Left ventricle myocardium superior (tissue), 1 donor: ENCODE measurements at places on chromosomes 5 and 9. TPM values are rescaled to one million over a fixed set of nuclear protein-coding genes. Genes with fewer than 3 reads are reported as not detected.
A peak's percentile ranks its signal among the peaks of the same experiment; 100 is the strongest.

GRCh38 chr5:177146891-177147638 is 13.5 kb downstream of the NSD1 start:
- no peak for DNase-seq

DNA sequence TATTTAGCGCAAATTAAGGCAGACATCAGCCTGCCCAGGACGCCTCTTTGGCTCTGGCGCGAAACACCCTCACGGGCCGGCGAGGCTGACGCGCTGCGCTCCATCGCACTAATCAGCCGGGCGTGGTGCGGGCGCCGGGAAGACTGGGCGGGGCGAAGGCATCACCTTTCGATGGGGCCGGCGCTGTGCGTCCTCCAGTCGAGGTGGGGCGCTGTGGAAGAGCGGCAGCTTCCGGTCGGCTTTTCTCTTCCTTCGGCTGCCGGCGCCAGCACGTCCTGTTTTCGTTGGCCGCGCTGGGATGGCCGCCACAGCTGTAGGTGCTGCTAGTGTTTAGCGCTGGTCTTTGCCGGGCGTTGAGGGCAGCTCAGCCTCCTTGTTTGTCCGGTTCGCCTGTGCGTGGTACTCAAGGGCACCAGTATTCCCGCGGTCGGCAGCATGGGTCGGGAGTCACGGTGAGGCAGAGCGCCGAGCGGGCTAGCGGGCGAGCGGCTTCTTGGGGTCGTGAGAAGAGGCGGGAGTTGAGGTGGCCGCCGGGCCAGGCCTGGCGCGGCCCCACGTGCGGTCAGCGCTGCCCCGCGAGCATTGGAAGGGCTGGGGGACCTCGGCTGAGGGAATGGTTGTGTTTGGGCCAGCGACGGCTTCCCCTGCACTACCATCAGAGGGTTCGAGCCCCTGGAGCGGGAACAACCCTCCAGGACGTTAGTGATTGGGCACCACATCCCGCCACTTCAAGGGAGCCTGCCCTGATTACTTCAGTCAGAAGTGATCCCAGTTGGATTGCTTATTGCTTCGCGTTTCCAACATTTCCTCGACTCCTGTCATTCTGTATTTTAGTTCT is at the start of gene DDX46:
DDX46 (plus strand) TSS at position 276 of the 838 bp plus-strand sequence; CDS start at position 436, 160 bp downstream.
- DNase-seq: peak; percentile 95

Gene PAEP
- total RNA-seq: not detected

DNA sequence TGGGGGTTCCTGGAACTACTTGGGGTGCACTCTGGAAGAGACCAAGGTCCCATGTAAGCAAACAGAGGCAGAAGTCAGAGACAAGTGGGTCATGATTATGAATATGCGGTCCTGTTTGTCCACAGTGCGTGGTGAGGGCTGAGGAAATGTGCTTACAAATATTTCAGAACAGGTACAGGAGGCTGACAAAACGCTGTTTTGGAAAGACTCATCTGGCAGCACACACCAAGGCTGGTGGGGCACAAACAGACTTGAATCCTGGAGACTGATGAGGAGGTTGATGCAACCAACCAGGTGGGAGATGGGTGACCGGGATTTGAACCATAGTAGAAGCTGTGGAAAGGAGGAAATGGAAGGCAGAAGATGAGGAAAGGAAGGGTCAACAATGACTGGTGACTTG is 83.8 kb downstream of the ADRB2 start:
- DNase-seq: no peak

Gene PCDHB2
- 2.2 TPM for total RNA-seq

Gene EPB41L4B
- total RNA-seq: 8.9 TPM

Gene STING1
- 46.3 TPM for total RNA-seq

DNA sequence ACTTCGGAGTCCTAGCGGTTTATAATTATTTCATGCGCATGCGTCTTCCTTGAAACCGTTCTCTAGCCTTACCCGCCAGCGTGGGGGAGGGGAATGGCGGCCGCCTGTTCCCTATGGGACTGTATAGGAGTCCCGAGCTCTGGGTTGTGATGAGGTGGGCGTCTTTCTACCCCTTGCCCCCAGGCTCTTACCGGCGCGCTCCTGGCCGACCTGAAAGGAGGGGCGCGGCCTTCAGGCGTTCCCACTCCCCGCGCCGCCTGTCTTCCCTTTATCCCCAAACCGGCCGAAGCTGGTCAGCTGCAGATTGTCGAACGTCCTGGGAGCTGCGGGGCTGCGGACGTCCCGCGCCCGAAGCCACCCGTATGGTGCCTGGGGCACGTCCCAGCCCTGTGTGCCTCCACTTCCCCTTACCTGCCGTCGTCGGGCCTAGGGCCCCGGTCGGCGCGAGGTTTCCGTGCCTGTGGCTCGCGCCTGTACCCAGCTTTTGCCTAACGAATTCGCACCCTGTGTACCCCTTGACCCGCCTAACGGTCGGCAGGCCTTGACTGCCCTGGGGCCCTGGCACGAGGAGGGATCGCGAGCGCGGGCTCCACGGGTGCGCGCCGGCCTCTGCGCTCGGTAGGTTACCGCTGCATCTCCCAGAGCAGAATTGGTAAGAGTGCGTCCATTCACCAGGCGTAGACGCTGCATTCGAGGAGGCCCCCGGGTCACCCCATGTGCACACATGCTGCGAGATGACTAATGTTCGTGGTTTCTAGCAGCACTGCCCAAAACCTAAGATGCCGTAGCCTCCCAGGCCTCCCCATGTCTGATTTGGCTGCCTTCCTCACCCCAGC is 653 bp upstream of the HNRNPH1 start:
- peak; percentile 60 for DNase-seq

Gene PCDHGB5
- total RNA-seq: 6.4 TPM

GRCh38 chr5:132016721-132017250 is 5.3 kb upstream of the ACSL6 start:
- DNase-seq: no peak

DNA sequence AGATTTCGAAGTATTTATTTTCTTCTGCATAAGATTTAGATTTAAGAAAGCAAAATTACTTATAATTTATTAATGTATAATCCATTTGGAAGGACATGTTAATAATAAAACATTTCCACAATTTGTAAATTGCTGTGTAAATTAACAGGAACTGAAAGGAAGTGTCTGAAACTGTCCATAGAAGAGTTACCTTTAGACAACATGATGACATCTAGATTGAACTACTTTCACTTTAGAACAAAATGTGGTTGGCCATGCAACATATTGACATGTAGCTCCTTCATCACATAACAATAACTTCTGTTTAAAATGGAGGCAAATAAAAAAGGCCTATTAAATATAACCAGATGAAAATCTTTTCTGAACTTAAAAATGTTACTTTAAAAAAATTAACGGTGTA is 1849.5 kb upstream of the ACO1 start:
- DNase-seq: no peak

- no peak for DNase-seq
These were observed 1026.3 kb downstream of the TAF11L14 start for GRCh38 chr5:18660511-18660910.

DNA sequence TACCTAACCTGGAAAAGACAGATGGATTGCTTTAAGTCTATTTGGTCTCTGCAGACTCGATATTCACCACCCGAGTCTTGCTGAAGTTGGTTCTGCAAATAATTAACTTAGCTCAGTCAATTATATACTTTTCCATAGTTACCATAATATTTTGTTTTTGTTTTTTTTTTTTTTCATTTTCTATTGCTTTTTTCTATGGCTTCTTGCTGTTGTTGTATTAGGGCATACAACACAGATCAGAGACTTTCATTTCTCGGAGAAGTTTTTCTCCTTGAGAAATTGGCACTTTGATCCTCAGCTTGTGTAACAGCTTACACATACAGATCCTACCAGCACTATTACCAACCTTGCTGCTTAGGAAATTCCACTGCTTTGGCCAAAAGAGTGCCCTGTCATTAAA is 88.0 kb downstream of the GPR21 start:
- DNase-seq: no peak

GRCh38 chr9:14231196-14231990 is 82.5 kb downstream of the NFIB start:
- no peak for DNase-seq

DNA sequence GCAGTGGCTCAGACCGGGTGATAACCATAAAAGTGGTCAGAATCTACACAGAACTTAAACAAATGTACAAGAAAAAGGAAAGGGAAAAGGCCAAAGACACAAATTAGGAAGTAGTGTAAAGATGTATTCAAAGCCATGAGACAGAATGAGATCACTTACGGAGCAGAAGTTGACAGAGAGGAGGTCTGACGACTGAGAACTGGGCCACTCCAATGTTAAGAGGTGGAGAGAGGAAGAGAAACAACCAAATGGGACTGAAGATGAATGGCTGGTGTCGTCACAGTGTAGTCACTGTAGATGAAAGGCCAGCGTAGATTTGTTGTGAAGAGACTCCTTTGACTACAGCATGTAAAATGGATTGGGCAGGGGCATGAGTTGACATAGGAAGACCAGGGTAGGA is 114.4 kb downstream of the DROSHA start:
- DNase-seq: no peak

DNA sequence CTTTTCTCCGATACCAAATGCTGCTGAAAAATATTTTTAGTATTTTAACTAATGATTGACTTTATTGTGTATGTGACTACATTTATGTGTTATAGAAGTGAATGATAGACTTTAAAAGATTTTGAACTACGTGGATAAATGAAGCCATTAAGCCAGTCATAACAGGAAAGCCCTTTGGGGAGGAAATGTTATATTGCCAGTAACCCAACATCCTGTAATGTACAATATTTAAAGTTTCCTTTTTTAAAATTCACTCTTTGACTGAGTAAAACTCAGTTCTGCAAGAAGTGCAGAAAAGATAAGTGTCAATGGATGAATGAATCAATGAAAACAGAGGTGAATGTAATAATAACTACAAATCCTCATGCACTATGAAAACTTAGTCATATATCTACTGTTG is 102.6 kb upstream of the TLE4 start:
- DNase-seq: no peak

Gene RXRA
- 90.8 TPM for total RNA-seq

Gene PLPP7
- 127 TPM for total RNA-seq

Gene CFAP77
- 2.4 TPM for total RNA-seq

DNA sequence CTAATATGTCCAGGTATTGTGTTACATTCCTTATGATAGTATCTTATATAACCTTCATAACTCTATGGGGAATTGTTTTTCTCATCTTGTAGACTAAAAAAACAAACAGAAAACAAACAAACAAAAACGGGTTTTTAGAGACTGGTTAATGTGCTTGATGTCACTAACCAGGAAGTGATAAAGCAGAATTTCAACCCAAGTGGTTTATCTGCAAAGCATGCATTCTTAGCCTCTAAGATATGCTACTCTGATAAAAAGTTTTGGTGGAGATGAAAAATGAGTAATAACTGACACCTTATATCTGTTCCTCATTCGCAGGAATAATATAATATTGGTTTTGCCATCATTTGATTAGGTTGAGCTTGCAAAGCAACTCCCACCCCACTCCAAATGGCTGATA is 53.4 kb downstream of the PUM3 start:
- no peak for DNase-seq

Gene PCDHA12
- not detected for total RNA-seq

DNA sequence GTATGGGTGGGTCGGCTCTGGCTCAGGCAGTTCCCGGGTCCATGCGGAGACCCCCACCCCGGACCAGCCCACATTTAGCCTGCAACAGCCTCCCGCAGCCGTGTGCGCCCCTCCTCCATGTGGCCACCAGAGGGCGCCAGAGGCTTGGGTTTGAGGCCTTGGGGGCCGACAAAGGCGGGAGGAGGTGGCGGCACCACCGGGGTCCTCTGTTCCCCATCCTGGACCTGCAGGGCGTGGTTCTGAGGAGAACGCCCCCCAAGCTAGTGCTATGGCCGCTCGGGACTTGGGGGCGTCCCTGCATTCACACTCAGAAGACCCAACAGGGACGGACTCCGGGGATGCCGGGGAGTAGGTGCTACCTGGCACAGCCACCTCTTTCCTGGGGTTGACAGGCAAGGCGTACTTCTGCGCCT is 16.5 kb downstream of the ASS1 start:
- DNase-seq: peak; percentile 83

GRCh38 chr9:131049829-131050715 is 41.1 kb downstream of the LAMC3 start:
- DNase-seq: no peak

- peak; percentile 73 for DNase-seq
These were observed at the start of gene EGFL7 for GRCh38 chr9:136662656-136663581. Gene EGFL7 (plus strand): TSS chr9:136662916. CDS start chr9:136668283, 5,367 bp downstream.

Gene APBA1
- total RNA-seq: 1.7 TPM

DNA sequence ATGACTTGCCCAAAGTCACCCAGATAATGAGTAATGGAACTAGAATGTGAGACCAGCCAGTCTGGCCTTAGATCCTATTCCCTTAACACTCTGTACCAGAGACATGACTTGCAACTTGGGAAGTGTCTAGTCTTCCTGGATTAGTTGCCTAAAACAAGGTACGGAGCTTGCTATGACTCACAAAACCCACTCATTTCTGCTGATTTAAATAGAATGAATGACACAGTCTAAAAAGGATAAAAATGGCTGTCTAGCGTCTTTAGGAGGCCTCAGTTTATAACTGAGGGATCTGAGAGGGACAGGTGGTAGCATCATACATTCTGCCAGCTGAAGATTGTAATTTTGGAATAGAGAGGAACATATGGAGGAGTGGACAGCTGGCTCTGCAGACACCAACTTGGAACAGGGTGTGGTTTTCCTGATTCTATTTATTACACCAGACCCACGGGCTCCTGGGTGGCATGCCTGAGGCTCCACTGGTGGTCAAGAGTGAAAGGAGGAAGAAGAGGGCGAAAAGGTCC is 62.7 kb downstream of the ABLIM3 start:
- DNase-seq: no peak

Gene TEX48
- total RNA-seq: not detected

Gene ROR2
- 0.87 TPM for total RNA-seq

- DNase-seq: no peak
These were observed 35.5 kb upstream of the TENT2 start for GRCh38 chr5:79576606-79577289.

Gene C8G
- total RNA-seq: 2.2 TPM

Gene FOXD4
- total RNA-seq: 0.12 TPM

DNA sequence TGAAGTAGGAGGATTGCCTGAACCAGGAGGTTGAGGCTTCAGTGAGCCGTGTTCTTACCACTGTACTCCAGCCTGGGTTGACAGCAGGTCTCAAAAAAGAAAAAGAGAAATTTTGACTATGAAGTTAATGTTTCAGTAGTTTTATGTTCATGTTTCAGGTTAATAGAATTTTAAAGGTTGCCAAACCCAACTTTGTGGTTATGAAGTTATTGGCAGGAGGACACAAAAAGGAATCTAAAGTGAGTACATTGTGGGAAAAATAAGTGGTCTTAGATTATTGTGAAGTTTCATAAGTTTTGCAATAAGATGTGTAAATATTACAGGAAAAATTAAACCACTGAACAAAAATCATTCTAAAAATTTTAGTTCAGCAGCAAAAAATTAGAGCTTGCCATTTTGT is 78.6 kb downstream of the GOLM1 start:
- DNase-seq: no peak

DNA sequence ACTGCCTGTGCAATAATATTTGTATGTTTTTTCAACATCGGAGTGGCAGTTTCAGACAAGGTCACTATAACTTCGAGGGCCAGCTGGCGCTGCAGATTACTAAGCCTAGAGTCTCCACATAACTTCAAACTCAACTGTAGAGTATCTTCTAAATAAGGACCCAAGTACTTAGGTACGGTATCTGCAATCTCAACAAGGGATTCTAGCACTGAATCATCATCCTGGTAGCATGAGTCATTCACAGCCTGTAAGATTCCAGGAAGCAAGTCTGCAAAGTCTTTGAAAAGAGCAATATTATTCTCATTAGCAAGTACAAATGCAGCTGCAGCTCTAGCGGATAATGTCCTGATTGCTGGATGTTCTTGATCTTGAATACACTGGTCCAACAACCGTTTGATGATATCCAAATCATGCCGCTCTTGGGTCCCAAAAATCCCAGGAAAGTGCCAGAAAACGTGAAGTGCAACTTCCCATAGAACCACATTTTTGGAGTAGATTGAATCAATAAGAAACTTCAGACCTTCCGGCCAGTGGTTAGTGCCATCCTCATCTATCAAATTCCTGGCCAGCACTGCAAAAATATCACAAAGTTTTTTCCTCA is 654 bp downstream of the RANBP6 start:
- DNase-seq: no peak
